Stimulated activated CD4-positive, alpha-beta T cell treated with anti-CD3 and anti-CD28 coated beads, Interleukin-12 subunit alpha, Interleukin-12 subunit beta, amount 100 ng/mL, for 48 hours (primary cell): ENCODE measurements at places on chromosomes 12 and 14.

DNA sequence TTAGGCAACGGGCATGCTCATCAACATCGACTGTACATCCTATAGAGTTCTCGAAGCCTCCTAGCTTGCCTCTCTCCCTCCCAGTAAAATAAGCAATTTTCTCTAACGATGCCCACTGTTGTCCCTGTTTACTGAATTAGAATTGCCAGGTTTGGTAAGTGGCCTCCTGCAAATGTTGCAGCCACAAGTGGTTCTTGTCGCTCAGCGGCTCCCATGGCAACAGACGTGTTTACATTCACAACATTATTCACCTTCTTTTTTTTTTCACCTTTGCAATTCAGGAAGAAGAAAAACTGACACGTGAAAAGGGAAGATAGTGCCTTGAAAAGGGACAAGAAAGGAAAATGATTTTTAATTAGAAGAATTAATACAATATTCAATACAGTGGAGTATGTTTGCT, 100.9 kb upstream of the PKP2 start:
- no peak for DNase-seq

GRCh38 chr12:42588524-42589464, 752 bp downstream of the PRICKLE1 start:
- no peak for DNase-seq

DNA sequence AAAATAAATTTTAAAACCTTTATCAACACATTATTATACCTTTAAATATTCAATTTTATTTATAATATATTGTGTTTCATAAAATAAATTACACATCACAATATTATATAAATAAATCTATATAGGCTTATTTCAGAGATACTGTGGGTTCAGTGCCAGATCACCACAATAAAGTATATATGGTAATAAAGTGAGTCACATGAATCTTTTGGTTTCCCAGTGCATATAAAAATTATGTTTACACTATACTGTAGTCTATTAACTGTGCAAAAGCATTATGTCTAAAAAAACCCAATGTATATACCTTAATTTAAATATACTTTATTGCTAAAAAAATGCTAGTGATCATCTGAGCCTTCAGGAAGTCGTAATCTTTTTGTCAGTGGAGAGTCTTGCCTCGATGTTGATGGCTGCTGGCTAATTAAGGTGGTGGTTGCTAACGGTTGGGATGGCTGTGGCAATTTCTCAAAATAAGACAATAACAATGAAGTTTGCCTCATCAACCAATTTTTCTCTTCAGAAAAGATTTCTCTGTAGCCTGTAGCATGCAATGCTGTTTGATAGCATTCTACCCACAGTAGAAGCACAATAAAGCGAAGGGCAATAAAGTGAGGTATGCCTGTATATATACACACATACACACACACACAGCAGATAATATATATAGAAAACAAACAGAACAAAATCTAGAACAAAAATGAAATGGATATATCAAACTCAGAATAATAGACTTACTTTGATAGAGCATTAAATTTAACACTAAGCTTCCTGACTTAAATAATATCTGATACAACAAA, 32.4 kb downstream of the CCDC59 start:
- DNase-seq = no peak

- no peak for DNase-seq
Observed at GRCh38 chr12:2353691-2354090, 300.9 kb downstream of the CACNA1C start.

- no peak for DNase-seq
Observed at GRCh38 chr12:123337070-123337469, 27.6 kb downstream of the SBNO1 start.

DNA sequence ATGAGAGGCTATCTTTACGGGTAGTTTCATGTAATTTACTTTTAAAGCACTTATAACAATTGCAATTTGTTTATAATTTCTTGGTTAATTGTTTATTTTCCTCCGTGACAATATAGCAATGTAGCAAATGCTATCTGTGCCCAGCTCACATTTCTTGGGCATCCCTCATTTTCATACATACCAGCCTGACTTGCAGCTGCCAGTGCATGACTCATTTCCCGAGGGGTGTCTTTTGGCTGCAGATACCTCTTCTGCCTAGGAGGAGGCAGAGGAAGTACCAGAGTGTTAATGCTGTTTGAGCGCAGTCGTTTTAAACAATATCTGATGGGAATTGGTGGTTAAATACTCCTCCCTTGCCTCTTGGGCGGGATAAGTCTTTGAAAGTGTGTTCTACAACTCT, 104.2 kb upstream of the ABCD2 start:
- DNase-seq = no peak

DNA sequence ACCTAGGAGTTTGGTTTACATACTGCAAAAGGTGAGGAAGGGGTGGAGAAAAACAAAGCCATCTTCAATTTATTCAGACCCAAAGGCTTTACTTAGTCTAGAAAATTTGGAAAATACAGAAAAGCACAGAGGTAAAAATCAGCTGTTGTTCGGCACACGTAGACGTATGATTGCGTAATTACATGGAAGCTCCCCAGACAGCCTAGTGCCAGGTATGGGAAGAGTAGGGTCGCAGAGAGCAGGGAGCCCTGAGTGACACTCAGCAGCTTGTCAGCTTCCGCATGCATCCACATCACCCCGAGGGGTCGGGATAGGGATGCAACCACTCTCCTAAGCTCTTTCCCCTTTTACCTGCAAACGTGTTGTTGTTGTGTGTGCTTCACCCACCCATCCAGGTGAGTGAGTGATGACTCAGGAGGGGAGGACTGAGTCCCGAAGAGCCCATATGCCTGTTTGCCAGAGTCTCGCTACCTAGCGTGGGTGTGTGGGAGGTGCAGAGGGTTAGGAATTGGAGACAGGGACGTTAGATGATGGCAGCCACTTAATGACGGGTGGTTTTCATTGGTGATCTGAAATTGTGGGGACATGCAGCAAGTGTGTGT, 20.1 kb downstream of the PIWIL1 start:
- no peak for DNase-seq

GRCh38 chr14:49851813-49852212, 775 bp downstream of the NEMF start:
- DNase-seq = no peak

DNA sequence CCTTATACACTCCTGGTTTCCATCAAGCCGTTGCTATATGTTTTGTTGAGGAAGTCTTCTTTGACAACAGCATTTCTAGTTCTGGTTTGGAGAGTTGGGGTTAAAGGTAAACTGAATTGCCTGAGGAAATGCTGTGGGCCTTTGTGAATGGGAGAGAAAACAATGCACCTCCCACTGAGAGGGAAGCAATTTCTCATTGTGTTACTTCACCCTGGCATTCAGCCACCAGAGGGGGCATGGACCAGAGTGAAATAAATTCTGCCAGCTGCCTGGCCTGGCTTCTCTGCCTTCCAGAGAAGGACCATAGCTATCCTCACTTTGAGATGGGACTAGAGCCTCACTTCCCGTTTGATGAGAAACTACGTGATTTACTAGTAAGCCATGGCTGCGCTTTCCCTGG, 475.3 kb downstream of the EGLN3 start:
- no peak for DNase-seq

DNA sequence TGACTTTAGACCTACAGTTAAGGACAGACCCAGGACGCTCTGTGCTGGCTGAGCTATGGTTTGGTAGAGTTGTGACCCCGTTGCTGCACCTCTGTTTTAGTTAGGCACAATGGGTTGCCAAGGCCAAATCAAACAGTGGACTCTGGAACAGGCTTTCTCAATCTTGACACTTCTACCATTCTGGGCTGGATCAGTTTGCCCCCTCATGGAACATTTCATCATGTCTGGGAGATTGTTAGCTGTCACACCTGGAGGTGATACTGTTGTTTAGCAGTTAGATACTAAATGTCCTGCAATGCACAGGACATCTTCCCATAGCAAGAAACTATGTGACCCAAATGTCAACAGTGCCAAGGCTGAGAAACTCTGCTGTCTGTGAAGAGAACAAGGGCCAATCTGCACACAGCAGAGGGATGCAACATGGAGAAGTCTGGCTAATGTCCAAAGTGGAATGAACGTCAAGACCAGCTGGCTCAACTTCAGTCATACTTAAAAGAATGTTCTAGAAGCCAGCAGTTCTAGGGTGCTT, 65.6 kb upstream of the DICER1 start:
- no peak for DNase-seq

- no peak for DNase-seq
Observed at GRCh38 chr12:101794574-101794973, 36.2 kb downstream of the GNPTAB start.

DNA sequence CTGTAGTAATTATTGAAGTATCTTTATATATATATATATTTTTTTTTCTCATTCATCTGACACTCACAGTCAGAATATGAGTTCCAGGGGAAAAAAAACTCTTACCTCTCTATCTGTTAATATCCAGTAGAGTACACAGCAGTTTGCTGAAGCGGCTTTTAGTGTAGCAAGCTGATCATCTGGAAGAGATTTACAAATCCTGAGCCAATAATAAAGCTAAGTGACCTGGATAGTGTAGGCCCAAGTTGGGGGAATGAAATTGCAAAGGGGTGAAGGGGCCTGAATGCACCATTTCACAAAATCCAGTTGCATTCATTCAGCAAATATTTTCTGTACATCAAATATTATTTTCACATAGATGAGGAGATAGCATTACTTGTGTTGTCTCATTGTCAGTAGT, 234.6 kb upstream of the FLRT2 start:
- DNase-seq = no peak

DNA sequence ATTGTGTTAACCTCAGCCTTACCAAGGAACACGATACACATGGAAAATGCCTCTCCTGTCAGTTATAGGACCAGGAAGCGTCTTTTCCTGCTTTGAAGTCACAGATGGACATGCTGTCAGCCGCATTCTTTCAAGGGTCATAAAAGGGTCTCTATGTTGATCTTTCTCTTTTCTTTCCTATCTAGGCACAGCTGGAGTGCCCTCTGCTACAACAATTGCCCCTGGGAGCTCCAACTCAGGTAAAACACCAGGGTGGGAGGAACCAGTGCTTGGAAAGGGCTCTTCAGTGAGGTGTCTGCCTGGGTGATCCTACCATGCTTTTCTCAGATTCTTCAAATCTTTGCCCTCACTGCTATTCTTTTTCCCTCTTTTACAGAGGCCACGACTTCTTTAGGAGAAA, 157.4 kb upstream of the CNTN1 start:
- DNase-seq = no peak

GRCh38 chr12:2891240-2892053, 756 bp downstream of the TULP3 start:
- no peak for DNase-seq
